ENCODE measurements at places on chromosomes 6 and 20.

GRCh38 chr20:33282991-33283555, at the start of gene BPIFB1:
BPIFB1 (plus strand) TSS chr20:33283214; CDS start chr20:33286074, 2,860 bp downstream.
- DNase-seq, result no peak

DNA sequence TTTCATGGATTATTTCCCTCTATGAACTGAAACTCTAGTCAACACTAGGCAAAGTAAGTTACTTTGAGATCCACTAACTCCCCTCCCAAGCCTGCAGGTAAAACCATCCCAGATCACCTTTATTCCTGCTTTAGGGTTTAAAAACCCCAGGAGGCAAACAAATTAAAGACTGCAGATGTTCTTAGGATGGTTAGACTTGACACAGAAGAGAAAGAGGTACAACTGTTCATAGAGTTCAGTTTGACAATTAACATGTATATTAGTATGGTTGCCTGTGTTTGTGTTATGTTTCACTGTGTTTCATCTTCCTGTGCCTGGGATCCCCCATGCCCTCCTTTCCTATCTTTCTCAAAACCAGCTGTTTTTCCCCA, 53.5 kb downstream of the RREB1 start:
- no peak for DNase-seq

DNA sequence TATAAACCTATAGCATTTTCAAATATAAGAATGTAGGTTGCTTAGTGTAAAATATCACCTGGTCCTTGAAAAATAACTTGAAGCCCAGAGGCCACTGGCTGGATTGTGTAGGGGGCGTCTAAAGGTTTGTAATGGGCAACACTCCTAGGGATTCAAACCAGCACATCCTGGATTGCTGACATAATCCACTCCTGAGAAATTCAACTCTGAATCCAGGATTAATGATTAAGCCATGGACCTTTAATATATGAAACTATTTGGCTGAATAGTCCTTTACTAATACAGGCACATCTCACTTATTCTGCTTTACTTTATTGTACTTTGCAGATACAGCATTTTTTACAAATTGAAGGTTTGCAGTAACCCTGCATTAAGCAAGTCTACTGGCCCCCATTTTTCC, 160.8 kb downstream of the UBE3D start:
- no peak for DNase-seq

DNA sequence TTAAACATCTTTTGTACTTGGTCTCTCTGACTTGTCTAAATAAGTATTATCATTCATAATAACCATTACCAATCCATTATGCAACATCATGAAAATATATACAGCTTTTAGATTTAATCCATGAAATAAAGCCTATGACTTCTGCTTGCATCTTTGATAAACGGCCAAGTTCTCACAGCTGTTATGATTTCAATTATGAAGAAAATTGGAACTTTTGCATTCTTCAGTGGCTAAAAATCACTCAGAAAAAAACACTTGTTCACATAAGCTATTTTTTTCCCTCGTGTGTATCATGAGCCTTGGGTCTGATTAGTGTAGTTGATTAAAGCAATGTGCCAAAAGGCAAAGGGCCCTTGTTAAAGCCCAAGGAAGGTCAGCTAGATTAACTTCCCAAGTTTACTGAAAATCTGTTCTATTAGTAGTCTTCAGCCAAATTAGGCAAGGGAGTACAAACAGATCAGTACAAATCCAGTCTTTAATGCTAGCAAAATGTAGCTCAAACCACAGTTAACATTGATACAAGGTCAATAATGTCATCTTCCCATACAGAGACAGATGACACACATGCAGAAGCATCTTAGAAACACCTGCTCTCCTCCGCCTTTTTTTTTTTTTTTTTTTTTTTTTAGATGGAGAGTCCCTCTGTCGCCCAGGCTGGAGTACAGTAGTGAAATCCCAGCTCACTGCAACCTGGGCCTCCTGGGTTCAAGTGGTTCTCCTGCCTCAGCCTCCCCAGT, 69.9 kb downstream of the SGK1 start:
- DNase-seq, result no peak

DNA sequence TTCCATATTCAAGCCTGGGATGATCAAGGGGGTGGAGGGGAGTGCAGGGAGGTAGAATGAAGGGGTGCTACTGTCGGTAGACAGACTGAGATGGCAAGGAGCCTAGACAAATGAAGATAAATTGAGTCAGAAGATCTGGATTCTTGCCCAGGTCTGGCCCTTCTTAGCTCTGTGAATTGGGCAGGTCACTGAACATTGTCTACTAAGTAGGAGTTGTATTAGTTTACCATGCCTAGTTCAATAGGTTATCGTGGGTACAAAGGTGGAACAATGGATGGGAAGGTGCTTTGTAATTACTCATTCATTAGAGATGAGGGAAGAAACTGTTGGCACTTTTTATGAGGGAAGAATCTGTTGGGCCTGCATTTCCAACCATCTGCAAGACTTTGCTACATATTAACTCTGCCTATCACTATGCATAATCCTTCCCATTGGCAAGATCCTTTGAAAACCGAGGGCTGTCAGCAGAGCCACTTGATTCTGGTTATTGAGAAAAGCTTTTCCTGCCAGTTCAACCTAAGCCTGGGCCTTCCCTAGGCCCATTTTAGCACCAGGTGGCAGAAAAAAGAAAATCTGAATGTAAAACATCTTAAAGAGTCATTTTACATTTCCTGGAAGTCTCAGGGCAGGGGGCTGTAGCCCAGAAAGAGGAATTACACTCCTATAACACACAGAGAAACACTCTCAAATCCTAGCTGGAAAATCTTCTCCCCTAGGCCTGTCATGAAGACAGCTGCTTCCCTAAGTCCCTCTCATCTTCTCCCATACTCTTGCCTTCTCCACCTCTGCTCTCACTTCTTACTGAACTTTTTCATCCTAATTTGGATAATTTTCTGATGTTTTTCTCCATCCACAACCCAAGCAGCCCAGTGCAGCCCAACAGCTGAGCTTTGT, 103.5 kb downstream of the CD24 start:
- peak; percentile 18 for DNase-seq

DNA sequence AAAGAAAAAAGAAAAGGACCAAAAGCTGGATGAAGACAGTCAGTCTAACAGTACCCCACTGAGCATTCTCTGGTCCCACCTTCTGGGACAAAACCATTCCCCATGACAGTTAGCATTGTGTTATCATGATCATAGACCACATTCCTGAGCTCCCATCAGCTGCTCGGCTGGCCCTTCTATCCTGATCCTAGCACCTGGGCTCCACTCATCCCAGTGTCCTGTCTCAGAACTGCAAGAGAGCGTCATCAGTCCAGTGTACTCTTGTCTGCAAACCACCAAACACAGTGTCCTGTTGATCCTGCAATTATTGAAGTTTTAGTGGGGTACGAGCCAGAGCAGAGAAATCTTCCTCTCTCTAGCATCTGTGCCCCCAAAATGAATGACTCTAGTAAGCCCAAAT, 16.0 kb upstream of the TAAR1 start:
- DNase-seq, result no peak

DNA sequence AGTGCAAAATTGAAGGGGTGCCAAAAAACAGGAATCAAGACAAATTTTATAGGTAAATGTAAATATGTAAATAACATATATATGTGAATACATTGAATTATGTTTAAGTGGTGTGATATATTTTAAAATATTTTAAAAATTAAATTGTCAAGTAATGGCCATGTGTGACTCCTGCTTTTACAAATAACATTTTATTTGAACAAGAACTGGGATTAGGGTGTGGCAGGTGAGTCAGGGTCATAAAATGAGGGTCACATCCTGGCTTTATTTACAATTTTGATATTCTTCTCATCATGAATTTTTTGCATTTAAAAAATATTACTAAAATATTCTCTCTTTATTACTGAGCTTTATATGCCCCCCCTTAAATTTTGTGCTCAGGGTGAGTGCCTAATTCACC, 601.1 kb upstream of the MAN1A1 start:
- DNase-seq, result no peak

DNA sequence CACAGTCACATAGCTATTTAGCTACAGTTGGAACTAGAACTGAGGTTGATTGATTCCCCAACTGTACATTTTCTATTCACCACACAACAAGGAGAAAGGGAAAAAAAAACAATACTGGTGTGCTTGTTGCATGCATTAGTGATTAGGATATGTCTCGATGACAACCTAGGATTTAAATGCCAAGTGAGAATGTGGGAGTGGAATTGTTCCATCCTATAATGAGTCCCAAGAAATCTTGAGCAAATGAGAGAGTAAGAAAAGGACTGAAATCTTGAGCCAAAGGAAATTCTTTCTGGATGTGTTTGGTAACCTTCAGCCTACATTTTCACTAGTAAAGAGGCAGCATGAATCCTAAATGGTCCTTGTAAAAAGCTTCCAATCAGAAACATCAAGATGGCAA, 232.7 kb downstream of the HIVEP2 start:
- DNase-seq, result no peak

GRCh38 chr20:33532753-33533459, 43.0 kb downstream of the CBFA2T2 start:
- no peak for DNase-seq

DNA sequence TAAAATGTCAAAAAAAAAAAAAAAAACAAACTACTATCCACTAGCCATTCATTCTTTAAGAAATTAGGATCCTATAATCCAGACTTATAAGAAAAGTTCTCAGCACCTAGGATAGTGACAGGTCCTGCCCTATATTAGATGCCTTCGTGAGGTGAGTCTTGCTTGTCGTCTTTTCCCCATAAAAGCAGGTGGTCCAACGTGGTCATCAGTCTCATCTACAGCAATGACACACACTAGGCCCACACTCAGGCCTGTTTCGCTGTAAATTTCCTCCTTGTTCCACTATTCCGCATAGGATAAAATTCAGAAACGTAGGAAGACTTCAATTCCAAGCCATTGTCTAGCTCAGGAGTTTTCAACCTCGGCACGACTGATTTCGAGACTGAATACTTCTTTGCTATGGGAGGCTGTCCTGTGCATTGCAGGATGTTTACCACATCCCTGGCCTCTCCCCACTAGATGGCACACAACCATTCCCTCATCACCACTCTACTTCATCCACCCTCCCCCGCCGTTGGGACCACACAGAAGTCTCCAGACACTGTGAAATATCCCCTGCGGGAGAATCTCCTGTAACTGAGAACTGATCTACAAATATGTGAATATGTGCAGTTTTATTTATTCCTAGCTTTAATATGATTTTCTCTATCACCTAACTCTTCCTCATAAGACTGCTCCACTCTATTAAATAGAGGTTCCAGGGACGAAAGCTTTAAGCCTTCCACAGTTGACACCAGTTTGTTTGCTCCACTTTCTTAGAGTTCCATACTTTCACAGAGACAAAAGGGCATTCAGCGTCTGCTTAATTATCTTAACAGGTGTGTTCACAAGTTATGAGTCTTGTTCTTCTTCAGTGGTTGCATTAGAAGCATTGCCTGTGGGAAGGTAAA, 346.3 kb downstream of the BMP2 start:
- DNase-seq, result peak; percentile 50

DNA sequence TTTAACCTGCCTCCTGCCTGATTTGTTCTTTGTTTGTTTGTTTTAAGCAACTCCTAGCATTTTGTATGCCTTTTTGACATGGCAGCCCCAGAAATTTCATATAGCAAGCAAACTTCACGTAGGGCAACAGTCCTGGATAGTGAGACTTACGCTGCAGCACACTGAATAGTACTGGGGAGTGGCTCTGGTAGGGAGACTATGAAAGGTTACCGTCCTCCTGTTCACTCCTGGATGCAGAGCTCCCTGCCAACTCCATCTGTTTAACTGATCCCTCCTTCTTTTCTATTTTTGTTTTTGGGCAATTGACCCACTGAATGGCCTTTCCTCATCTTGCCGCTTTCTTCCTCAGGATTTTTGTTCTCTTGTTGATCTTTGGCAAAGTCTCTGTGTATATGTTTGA, 44.5 kb upstream of the BMP6 start:
- DNase-seq, result no peak

DNA sequence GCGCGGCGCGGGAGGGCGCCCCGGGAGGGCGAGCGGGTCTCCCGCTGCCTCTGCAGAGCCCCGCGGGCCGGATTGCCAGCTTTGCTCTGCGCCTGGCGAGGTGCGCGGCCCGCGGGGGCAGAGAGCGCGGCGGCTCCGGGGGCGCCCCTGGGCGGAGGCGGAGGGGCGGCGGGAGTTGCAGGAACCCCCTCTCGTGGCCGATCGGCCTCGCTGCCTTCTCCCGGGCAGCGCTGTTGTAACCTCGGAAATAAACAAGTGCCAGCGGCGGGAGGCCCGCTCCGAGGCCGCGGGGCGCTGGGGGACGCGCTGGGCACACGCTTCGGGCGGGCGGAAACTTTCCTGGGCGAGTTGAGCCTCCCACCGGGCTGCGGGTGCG, 1.2 kb downstream of the CDH4 start:
- DNase-seq, result no peak

- peak; percentile 84 for DNase-seq
These were observed 62.1 kb downstream of the FOXO3 start for GRCh38 chr6:108622641-108623298.

DNA sequence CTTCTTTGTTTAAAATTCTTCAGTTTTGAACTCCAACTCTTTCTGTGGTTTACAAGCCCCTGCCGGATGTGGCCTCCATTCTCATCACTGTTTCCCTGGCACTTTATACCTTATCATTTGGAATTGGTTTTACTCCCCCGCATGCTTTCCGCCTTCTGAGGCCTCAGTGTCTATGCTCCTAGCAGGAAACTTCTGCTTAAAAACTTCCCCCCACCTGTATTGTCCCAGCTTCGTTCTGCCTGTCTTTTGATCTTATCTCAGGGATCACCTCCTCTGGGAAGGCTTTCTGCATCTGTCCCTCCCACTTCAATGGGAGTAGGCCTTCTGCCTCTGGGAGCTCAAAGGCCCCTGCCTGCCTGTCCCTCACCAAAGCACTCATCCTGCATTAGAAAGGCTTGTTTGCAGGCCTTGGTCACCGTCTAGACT, 3.4 kb upstream of the ANGPT4 start:
- DNase-seq, result peak; percentile 76

GRCh38 chr20:33666293-33667244, at the start of gene ACTL10:
ACTL10 (plus strand) TSS chr20:33666943; CDS start chr20:33667498, 555 bp downstream.
- no peak for DNase-seq

DNA sequence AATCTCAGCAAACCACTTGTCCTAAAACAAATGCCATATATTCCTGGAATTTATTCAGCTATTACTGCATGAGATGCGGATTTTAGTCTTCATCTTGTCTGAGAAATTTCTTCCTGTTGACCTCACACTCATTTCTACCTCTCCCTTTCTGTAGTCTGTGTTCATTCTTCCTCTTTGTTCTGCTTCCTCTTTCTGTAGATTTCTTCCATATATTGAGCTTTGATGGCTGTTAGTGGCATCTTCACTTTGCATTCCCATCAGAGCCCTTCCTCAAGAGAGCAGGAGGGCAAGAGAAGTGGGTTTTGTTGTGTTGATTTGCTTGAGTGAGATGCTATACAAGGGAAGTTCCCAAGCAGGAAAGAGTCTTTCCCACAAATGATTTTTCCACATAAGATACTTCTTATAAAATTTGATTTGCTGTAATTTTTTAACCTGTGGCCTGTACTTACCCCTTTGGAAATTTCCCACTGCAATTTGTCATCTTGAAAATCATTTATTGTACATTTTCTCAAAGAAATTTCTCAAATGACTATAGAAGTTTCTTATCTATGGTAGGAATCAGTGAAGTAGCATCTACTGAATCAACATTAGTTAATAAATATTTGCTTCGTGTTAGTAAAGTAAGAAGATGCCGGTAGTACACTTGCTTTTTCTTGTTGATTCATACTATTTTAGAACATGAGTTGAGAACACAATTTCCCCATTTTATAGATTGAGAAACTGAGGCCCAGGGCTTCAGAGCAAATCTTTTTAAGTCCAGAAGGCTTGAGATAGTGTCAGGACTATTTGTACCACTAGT, 43.8 kb downstream of the MAP3K4 start:
- DNase-seq, result no peak

Data from HT1080 (cell line).